ENCODE measurements at places on chromosomes 2 and 18.

- no peak for DNase-seq
These were observed 768.2 kb upstream of the VRK2 start for GRCh38 chr2:57278451-57278850.

GRCh38 chr2:27721335-27721734 is 50.2 kb upstream of the MRPL33 start:
- no peak for DNase-seq

DNA sequence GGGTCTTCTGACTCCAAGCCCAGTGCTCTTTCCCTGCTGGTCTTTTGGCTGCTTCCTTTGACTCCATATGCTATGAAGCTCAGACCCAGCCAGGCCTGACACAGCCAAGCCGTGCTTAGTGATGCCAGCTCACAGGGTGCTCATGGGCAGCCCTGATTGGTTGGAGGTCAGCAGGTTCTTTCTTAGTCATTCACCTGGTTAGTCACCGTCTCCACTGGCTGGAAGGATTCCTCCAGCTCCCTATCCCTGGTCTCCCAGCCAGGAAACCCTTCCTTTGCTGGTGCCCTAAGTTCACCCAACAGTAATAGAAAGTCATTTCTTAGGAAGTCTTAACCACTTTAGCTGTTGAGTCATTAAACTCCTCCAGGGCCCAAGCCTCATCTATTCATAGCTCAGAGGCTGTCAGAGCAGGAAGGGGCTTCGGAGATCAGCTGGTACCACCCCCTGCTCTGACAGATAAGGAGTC is 3.9 kb downstream of the KCNK3 start:
- no peak for DNase-seq

DNA sequence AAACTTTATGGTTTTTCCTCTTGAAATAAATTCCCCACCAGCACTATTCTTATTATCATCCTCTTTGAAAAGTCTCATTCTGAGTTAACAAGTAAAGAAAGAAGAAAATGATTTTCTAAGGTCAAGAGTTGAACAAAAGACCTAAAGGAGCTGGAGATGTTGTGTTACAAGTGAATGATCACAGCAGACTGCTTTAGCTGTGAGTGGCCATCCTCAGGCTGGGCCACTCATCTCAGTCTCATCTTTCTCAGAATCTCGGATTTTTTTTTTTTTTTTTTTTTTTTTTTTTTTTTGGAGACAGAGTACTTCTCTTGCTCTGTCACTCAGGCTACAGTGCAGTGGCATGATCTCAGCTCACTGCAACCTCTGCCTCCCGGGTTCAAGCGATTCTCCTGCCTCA is 133.3 kb downstream of the CDH2 start:
- no peak for DNase-seq

DNA sequence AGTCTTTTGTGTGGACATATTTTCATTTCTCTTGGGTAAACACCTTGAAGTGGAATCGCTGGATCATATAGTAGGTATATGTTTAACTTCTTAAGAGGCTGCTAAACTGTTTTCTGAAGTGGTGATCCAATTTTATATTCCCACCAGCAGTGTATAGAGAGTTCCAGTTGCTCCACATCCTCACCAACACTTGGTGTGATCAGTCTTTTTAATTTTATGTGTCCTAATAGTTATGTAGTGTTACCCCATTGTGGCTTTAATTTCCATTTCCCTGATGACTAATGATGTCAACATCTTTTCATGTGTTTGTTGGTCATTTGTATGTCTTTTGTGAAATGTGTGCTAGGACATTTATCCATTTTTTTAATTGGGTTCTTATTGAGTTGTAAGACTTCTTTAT is 56.9 kb downstream of the DGKD start:
- DNase-seq: peak; percentile 33

- DNase-seq: no peak
These were observed 4.4 kb downstream of the SPATA3 start for GRCh38 chr2:231000211-231000904.

DNA sequence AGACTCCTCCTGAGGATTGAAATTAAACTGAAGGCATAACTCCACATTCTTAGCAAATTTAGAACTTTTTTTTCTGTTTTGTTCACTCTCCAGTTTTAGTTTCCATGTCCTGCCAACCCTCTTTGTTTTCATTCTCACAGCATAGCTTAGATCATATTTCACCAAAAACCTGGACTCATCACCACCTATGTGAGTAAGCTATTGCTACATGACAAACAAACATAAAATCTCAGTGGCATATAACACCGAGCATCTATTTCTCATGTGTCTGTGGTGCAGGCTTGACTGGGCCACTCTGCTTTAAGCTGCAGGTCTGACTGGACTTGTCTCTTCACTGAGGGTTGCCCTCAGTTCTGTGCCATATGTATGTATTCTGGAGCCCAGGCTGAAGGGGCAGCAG is 385.2 kb downstream of the ARHGAP15 start:
- no peak for DNase-seq

GRCh38 chr18:12048827-12049175 is 44.8 kb upstream of the ANKRD62 start:
- DNase-seq: no peak

DNA sequence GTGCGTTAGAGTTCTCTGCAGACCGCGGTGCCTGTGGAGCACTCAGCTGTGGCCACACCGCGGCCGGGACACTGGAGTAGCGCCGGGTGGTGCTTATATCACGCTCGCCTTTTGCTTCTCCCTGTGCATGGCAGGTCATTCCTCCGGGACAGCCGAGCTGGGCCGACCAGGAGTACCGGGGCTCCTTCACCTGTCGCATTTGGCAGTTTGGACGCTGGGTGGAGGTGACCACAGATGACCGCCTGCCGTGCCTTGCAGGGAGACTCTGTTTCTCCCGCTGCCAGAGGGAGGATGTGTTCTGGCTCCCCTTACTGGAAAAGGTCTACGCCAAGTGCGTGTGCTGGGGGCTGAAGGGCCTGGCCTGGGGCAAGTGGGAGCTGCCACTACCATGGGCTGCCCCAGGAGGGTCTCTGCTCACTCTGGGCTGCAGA is 4.2 kb downstream of the CAPN10 start:
- no peak for DNase-seq

GRCh38 chr2:70658476-70658875 is 104.8 kb upstream of the TGFA start:
- no peak for DNase-seq

DNA sequence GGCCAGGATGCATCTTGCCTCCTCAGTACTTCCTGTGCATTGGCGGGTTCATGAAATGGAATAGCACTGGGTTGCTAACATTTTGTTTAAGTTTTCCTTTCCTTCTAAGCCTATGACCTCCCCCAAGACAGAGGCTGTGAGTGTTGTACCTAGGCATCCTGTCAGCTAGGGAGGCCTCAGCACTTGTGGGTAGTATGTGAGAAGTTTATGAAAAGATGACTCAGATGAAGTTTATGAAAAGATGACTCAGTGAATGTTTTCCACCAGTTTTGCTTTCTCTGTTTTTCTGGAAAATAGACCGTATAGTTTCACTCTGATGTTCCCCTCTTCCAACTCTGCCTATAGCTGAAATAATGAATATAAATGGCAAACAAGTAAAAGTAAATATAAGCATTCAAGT is 412.9 kb downstream of the TMEM182 start:
- no peak for DNase-seq

DNA sequence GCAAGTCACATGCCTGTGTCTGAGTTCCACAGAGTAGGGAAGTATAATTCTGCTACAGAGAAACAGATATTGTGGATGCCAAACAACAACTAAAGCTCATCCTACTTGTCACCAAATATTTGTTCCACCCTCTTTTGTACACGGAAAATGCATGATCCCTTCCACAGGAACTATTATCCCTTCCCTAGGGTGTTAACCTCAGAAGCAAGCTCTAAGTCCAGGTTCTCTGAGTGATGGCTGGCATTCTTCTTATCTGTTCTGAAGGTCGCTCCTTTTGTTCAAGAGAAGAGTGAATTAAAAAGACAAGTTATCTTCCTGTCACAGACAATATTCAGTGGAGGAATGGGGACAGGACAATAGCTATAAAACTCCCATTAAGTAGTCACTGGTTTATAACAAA is 460.1 kb upstream of the GCFC2 start:
- DNase-seq: no peak

- DNase-seq: no peak
These were observed 1049.0 kb downstream of the TSN start for GRCh38 chr2:122804494-122804893.

GRCh38 chr18:51330148-51330547 is 132.7 kb upstream of the MEX3C start:
- DNase-seq: no peak

- no peak for DNase-seq
These were observed 53.0 kb downstream of the CDCA7 start for GRCh38 chr2:173407646-173408045.

GRCh38 chr2:173359231-173359630 is 4.6 kb downstream of the CDCA7 start:
- DNase-seq: no peak

GRCh38 chr2:46187112-46187618 is 110.0 kb upstream of the EPAS1 start:
- DNase-seq: peak; percentile 22

GRCh38 chr2:109353806-109354745 is 225.1 kb downstream of the SH3RF3 start:
- DNase-seq: no peak

DNA sequence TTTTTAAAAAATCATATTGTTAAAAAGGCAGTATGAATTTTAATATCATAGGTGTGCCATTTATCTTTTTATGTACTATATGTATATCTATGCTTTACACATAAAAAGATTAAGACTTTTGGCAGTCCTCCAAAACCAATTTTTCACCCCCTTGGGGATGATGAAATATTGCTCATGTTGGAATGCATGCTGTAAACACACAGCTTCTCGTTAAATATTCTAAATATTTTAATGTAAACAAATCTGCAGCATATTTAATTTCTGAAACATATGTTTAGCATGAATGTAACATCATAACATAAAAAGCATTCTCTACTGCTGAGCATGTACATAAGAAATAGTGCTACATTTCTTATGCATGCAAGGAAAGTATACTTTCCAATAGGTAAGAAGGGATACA is 484.3 kb upstream of the LRATD1 start:
- no peak for DNase-seq

DNA sequence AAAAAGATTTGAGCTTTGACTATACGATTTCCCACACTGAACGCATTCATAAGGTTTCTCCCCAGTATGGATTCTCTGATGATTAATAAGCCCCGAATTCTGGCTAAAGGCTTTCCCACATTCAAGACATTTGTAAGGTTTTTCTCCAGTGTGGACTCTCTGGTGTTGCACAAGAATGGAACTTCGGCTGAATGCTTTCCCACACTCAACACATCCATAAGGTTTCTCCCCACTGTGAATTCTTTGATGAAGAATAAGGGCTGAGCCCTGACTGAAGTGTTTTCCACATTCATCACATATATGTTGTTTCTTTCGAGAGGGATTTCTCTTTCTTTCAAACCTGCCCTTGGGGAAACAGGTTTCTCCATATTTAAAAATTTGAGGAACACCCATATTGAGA is 6.9 kb downstream of the ZNF24 start:
- DNase-seq: no peak

DNA sequence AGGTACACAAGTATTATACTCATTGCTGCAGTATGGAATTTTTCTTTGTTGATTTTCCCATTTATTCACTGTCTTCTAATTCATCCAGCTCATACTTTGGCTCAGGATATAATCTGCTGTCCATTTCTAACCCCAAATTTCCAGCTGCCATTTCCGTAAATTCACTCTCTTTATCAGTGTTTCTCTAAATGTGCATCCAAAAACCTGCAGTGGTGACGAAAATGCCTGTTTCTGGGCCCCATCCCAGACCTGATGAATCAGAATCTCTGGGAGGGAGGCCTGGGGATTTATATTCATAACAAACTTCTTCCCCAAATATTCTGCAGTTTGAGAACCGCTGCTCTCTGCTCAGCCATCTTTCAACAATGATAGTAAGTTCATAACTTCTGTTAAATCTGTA is 86.6 kb downstream of the VWC2L start:
- no peak for DNase-seq

- DNase-seq: peak; percentile 15
These were observed 2.4 kb downstream of the FHL2 start for GRCh38 chr2:105396254-105397024.

DNA sequence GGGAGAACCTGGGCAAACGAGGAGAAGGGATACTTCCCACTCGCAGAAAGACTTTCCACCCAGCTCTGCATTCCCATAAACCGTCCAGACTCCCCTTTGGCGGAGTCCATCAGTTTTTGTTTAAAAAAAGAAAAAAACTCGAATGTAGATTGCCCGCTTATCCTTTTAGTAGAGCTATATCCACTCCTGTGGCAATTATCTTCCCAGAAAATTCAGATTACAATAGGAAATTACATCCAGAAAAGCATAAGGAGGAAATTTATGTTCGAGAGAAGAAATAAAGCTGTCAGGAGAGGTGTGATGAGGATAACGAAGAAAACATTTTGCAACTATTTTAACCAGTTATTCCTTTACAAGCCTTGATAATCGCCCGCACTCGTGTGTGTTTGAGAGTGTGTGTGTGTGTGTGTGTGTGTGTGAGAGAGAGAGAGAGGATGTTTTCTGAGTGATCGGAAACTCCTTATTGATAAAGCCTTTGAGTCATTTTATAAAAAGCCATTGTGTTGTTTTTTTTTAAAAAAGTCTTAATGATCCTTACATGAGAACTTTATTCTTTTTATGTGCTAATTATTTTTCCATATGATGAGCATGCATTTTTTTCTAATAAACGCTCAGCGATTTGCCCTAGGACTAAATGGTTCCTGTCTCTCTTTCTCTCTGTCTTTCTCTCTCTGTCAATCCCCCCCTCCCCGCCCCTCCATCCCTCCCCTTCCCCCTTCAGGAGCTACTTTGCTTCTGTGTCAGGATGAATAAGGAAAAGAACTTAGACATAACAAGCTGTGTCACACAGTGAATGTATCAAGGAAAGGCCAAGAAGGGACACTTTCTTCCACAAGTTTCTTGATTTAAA is 1.1 kb upstream of the PPP3R1 start:
- DNase-seq: no peak

DNA sequence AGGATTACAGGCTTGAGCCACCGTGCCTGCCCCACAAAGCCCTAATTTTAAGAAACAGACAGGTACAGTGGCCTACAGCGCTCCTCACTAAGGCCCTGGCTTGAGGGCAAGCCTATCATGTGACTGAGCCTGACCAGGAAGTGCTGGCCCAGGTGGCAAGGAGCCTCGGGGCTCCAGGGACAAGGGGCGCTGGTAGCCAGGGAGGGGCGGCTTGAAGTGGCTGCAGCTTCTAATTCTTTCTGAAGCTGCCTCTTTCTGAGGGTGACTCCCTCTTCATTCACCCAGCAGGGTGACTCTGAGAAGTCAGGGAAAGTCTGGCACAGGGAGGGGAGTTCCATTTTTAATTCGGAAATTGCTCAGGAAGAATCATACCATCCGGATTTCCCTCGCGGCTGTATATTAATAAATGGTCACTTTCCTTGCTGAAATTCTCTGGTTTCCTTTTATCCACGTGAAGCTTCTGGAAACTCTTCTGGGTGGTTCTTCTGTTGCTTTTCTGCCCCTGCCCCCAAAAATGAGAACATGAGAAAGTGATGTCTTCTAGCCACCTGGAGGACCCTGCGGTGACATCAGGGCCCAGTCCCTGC is 115.7 kb downstream of the FAM210A start:
- peak; percentile 44 for DNase-seq

DNA sequence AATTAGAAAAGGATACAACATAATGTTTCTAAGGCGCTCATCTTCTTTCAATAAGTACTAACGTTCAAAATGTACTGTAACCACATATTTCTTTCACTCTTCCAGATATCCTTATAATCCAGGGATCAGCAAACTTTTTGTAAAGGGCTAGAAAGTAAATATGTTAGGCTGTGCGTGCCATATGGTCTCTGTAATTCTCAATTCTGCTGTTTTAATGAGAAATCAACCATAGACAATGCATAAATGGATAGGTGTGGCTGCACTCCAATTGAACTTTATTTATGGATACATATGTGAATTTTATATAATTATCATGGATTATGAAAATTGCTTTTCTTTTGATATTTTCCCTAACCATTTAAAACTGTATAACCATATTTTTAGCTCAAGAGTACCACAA is 459.4 kb downstream of the EPHA4 start:
- DNase-seq: no peak

All from CD14-positive monocyte (primary cell).